Central memory CD4-positive, alpha-beta T cell (primary cell): ENCODE measurements at places on chromosomes 4 and X.

DNA sequence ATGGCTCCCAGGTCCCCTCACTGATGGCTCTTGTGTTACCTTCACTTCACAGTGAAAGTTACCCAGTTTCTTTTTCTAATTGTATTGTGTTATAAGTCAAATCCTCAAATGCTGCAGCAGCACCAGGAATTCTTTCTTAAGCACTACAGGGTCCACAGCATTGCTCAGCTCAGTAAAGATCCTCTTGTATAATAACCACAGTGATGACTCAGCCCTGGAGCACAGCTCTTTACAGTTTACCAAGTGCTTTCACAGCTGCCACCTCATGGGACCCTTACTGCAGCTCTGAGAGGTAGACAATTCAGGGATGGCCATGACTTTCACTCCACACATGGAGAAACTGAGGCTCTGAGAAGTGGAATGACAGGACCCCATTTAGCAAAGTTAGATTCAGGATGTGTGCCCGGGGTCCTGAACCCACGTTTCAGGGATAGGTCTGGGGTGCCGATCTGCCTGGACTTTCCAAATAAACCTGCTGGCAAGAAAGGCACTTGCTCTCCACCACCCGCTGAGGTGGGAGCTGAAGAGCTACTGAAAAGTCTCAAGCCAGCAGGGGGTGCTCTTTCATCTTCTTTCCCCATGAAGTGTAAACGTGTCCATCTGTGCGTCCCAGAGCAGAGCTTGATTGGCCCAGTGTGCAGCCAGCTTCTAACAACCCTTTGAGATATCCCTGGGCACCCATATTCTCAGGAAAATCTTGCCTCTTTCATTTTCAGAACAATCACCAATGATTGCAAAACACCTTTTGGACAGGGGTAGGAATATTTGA is 35.7 kb upstream of the GABRQ start:
- no peak for DNase-seq

GRCh38 chr4:6695660-6696610 is 2.3 kb downstream of the S100P start:
- DNase-seq, result peak; percentile 82

DNA sequence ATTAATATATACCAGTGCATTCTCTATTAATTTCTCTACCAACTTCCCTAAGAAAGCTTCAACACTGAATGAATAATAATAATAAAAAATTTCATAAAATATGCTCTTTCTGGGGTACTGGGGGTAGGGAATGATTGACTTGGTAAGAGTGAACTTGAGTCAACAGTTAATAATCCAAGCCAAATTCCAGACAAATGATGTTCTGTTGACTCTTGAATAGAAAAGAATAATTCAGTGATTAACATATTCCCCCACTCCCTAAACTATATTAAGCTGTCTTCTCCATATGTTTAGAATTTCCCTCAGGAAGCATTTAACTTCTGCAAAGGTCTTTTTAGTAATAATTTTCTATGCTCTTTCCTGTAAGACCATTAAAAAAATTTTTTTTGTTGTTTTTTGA is 12.3 kb downstream of the PGRMC2 start:
- DNase-seq, result no peak

- no peak for DNase-seq
These were observed 425.8 kb downstream of the ARAP2 start for GRCh38 chr4:35818520-35818919.

DNA sequence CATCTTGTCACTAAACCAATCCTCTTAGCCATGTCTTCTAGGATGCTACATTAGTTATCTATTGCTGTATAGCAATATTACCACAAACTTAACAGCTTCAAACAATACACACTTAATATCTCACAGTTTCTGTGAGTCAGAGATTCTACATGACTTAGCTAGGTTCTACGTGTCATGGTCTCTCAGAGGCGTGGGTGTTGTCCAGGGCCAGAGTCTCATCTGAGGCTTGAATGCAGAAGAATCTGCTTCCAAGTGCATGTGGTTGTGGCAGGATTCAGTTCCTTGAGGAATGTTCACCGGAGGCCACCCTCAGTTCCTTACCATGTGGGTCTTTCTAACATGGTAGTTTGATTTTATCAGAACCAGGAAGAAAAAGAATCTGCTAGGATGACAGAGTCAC is 26.4 kb downstream of the PPP1R2C start:
- DNase-seq, result no peak

GRCh38 chrX:71107762-71108360 is 1.3 kb upstream of the CXorf65 start:
- DNase-seq, result peak; percentile 52

GRCh38 chr4:150590631-150591030 is 8.7 kb downstream of the MAB21L2 start:
- no peak for DNase-seq

GRCh38 chr4:6563935-6564645 is 10.9 kb upstream of the MAN2B2 start:
- no peak for DNase-seq

DNA sequence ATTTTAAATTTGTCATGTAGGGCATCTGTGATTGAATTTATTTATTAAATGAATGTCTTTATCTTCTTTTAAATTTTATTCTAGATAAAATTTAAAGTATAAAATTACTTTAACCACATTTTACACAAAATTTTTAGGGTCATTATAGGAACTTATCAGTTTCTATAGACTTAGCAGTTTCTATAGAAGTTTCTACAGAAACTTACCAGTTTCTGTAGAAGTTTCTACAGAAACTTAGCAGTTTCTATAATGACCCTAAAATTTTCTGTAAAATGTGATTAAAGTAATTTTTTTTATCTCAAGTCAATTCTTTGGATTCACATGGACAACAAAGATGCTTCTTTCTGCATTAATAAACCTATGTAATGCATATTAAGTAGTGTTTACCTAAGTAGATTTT is 565.9 kb upstream of the TECRL start:
- no peak for DNase-seq

- no peak for DNase-seq
These were observed 46.9 kb downstream of the TET2 start for GRCh38 chr4:105193536-105193935.

DNA sequence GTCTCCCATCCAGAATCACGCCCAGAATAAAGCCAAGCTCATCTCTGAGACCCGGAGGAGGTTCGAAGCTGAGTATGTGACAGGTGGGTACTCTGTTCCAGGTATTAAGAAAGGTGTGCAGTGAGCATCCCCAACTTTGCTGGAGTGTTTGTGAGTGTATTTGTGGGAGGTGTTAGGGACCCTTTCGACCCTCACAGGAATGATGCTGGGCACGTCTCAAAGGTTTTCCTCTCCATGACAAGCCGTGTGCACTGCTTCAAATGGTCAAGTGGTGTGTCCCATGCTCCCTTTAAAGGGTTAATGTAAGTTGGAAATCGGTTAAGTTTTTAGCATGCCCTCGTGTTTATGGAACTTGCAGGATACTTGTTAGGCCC is 442 bp downstream of the MOSPD2 start:
- DNase-seq, result no peak

DNA sequence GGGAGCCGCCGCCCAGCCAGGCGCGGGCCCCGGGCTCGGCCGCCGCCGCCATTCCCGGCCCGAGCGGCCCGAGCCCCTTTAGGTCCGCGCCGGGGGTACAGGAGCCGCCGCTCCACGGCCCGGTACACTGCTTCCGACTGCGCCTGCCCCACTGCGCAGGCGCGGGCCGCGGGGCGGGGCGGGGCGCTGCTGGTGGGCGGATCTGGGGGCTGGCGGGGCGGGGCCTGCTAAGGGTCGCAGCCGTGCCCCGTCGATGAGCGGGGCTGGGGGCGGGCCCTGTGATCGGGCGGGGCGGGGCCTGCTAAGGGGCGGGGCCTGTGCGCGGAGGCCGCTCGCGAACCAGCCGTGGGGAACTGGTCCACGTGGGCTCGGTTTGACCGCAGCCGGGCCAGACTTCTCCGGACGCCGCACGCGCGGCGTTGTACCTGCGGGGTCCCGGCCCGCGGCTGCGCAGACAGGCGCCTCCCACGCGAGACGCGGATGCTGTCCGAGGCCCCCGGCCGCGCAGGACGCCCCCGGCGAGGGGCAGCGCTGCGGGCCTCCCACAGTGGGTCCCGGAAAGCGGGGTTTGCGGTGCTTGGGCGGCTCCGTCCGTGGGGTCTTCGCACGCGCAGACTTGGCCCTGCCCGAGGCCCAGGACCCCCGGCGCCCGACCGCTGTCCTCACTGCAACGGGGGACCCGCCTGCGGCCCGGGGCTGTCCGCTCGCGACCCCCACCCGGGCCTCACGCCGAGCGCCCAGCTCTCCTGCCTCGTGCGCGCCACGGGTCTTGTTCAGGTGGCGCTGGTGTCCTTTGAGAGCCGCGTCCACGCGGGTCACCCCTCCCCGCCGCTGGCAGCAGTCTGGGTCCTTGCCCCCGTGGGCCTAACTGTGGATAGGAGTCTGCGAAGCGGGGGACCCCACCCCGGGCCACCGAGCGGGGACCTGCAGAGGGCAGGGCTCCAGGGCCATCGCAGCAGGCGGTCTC is at the start of gene DGKQ:
Gene DGKQ (minus strand): TSS at position 139 of the 967 bp plus-strand sequence. CDS start 87 bp downstream, at position 52.
- DNase-seq, result peak; percentile 78

- DNase-seq, result no peak
These were observed 106.6 kb upstream of the ATP6AP2 start for GRCh38 chrX:40474205-40474626.

GRCh38 chrX:136214551-136214950 is 36.6 kb downstream of the MAP7D3 start:
- no peak for DNase-seq

GRCh38 chr4:75512386-75513211 is 1.6 kb downstream of the RCHY1 start:
- DNase-seq, result no peak

DNA sequence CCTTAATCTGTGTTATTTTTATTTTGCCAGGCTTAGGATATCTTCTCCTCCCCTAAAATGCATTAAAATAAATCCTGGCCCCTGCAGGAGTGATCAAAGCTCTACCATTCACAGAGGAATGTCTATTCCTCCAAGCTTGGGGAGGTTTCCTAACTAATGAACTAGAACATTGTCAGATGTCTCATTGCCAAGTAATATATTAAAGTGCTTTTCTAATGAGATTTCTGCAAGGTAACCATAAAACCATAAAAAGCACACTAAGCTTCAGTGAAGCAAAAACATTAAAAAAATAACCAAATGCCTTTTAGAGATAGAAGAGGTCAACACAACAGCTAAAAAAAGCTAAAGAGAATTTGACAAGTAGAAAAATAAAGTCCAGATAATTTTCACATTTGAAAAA is 34.8 kb downstream of the IGFBP7 start:
- no peak for DNase-seq

GRCh38 chr4:173174594-173175012 is 6.0 kb downstream of the GALNT7 start:
- DNase-seq, result no peak

DNA sequence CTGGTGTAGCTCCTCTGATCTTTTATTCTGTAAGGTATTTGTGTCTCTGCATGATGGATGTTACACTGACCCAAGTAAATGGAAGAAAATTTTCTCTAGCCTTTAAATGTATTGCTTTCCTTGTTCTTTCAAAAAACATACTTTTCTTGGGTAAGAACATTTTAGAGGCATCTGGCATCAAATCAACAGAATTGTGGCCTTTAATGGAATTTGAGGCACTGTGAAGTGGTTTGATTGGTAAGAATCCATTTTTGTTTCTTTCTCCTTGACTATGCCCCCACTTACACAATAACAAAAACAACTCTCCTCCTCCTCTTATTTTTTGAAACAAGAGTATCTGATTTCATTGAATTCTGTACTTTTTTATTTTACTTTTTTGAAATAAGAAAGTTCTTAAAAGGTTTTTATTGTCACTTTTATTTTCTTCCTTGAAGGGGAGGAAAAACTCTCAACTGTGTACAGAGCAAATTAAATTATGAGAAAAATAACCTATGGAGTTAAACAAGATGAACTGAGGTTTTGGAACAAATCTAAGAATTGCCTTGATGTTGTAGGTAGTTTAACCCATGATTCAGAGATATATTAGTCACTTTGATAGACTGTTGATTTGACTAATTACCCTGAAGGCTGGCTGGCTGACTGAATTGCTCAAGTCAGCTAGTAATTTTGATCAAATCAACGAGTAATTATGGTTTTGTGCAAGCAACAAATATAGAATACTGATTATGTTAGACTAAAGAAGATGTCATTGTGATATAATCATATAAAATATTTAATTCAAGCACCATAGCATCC is 146.4 kb downstream of the FHIP1A start:
- no peak for DNase-seq

- peak; percentile 77 for DNase-seq
These were observed at the start of gene JAKMIP1 for GRCh38 chr4:6200011-6200921. Gene JAKMIP1, minus strand, starts transcription at chr4:6200549. Its CDS starts 87,699 bp downstream, at chr4:6112850.

DNA sequence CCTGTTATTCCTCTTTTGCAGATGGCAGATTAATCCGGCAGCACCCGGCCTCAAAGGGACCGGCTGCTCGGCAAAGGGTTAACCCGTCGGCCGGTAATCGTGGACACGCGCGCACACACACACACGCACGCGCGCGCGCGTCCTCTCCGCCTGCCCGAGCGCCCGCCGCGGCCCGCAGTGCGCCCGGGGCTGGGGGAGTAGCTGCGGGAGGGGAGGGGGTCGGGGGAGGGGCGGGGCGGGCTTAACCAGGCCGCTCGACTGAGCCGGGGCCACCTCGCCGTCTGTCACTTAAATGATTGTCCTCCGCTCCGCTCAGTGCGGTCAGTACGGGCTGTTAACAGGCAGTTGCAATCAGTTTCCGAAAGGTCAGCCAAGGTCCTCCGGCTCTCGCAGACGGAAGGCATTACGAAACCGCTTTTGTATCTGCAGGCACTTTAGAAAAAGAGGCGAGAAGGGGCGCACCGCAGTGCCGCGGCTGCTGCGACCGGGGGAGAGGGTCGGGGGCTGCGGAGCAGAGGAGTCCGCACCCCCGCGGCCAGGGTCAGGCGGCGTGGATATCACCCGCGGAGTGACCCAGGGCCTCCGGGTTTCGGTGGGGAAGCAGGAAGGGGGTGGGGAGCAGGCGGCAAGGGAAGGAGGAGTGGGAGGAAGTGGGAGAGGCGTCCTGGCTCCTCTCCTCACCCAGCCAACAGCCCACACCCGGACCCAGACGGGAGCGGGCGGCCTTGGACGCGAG is 57.3 kb upstream of the BCOR start:
- DNase-seq, result no peak

- peak; percentile 8 for DNase-seq
These were observed 929 bp downstream of the ZBTB33 start for GRCh38 chrX:120251471-120252011.

- DNase-seq, result no peak
These were observed 91.8 kb downstream of the KCNIP4 start for GRCh38 chr4:21856754-21857153.

GRCh38 chr4:48212165-48212564 is 57.5 kb downstream of the TEC start:
- no peak for DNase-seq

DNA sequence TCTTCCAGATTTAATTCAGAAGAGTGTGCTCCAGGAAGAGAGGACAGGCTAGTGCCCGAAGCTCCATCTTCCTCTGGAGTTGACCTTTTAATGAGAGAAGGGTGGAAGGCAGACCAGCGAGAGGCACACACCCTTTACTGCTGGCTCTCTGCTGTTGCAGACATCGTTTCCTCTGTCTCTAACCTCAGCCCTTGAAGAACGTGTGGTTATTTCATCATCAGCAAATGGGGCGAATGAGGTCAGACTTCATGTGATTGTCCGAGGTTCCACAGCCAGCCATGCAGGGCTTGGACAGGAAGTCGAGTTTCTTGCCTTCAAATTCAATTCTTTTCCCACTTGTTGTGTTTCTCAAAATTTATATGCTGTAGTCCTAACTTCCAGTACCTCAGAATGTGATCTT is 155.2 kb upstream of the MSX1 start:
- DNase-seq, result no peak
